SJCRH30 (cell line): ENCODE measurements at places on chromosomes 7 and 10. TPM values are rescaled to one million over a fixed set of nuclear protein-coding genes. Genes with fewer than 3 reads are reported as not detected.

The GATA3 gene
- 0.53 and 1.2 TPM in 2 replicates for total RNA-seq

The SEM1 gene
- 348 and 388 TPM in 2 replicates for total RNA-seq

The TMEM184A gene
- total RNA-seq, result not detected in 2 replicates

The UPK3BL1 gene
- 14.8 and 23.6 TPM in 2 replicates for total RNA-seq

The ST8SIA6 gene
- total RNA-seq, result not detected in 2 replicates

The HACD1 gene
- 6.8 and 8.7 TPM in 2 replicates for total RNA-seq

The PARG gene
- total RNA-seq, result 24.0 and 25.6 TPM in 2 replicates

The NACAD gene
- total RNA-seq, result 4.0 and 4.8 TPM in 2 replicates

The SLC16A9 gene
- 1.3 and 1.5 TPM in 2 replicates for total RNA-seq

The C10orf105 gene
- not detected in 2 replicates for total RNA-seq

The PAX4 gene
- total RNA-seq, result not detected in 2 replicates

The SPDYE2 gene
- total RNA-seq, result 0.10 TPM in 1 of 2 replicates, not detected in the other
